Activated CD4-positive, alpha-beta memory T cell treated with anti-CD3 and anti-CD28 coated beads, Interleukin-2, amount 10 ng/mL, durations not matched to agents 7 days and 5 days (primary cell): ENCODE measurements at places on chromosomes 6 and 20. TPM values are rescaled to one million over a fixed set of nuclear protein-coding genes. Genes with fewer than 3 reads are reported as not detected.
A peak's percentile ranks its signal among the peaks of the same experiment; 100 is the strongest.

- no peak overlapping the region for H3K27ac ChIP-seq
- H3K36me3 ChIP-seq = no peaks in the 10 kb centered on the region
- no peaks in the 10 kb centered on the region for H3K27me3 ChIP-seq
- no peak overlapping the region for H3K4me3 ChIP-seq
Measured at GRCh38 chr20:9202420-9203080, 133.7 kb downstream of the PLCB4 start.

DNA sequence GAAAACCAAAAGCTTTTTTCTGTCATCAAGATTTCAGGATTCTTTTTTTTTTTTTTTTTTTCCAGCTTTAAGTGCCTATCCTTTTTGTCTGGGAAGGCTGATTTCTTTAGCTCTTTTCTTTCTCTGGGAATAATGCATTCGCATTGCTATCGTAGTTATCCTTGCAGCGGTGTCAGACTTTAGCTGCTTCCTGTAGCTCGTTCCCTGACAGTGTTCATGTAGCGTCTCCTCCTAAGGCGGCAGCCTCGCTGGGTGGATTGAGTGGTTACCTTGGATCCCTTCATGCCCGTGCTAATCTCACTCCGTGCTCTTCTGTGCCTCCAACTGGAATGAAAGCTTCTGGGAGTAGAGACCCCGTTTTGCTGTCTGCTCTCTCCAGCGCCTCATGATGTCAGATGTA, 43.1 kb downstream of the UST start:
- no peaks in the 10 kb centered on the region for H3K4me1 ChIP-seq
- H3K27me3 ChIP-seq = peaks cover 2% of the 10 kb centered on the region
- DNase-seq = no peak
- no peaks in the 10 kb centered on the region for H3K36me3 ChIP-seq

The ALDH8A1 gene
- total RNA-seq = 0.85 TPM

DNA sequence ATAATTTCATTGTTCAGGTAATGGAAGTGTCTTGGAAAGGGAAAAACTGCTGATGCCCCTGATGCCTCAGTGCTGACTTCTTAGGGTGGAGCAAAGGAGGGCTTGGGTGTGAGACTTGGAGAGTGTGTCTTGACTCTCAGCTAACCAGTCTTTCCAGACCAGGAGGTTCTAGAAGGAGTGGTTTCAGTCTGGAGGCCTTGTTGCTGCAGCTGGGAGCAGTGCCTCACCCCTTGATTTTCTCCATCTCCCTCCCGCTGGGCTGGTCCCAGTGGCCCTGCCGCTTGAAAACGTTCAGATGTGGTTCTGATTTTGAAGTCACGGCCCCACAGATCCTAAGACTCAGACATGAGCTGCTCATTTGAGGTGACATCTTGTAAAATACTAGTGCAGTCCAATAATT, 5.4 kb downstream of the DSP start:
- peaks cover 50% of the 10 kb centered on the region for H3K27me3 ChIP-seq
- H3K4me1 ChIP-seq = no peaks in the 10 kb centered on the region
- H3K36me3 ChIP-seq = no peaks in the 10 kb centered on the region
- H3K27ac ChIP-seq = no peak overlapping the region

DNA sequence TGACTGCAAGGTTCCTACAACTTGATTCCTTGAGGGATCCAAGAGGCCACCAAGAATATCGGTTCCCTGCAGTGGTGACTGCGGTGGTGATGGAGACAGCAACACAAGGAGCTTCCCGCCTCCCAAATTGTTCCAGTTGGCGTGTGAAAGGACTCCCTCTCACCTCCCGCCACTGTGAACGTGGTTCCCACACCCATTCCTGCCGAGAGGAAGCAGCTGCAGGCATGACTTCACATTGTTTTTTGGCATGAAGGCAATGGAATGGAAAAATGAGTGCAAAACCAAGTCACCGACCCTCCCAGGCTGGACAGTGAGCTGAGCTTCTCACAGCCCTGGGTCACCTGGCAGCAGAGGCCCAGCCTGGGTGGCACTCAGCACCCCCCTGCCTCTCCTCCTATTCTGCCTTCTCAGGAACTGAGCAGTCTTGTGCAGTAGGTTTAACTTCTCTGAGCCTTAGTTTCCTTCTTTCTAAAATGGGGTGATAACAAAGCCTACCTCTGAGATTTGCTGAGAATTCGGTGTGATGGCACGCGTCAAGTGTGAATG, 75.0 kb downstream of the CNKSR3 start:
- no peak for DNase-seq
- no peak overlapping the region for H3K4me3 ChIP-seq
- no peaks in the 10 kb centered on the region for H3K36me3 ChIP-seq
- peaks cover 2% of the 10 kb centered on the region for H3K27me3 ChIP-seq
- H3K27ac ChIP-seq = no peak overlapping the region

DNA sequence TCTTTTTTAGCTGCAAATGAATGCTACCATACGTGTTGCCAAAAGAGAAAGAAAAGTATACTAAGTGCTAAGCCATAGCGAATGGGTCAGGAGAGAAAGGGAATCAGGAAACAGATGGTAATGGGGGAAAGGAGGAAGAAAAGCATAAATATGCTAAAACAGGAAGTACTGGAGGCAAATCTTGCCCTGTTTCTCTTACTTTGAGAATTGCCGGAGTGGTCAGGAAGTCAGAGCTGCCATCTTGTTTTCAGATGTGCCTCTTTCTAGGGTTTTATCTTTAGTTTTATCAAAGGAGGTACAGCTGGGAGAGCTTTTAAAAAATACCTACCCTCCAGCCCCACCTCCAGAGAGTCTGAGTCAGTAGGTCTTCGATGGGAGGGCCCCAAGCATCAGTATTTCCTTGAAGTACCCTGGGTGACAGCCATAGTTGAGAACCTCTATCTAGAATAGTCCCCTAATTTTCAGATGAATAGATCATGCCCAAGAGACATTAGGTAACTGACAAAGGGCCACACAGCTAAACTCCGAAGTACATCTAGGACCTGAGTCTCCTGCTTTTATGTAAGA, 193.3 kb downstream of the CLIC5 start:
- H3K4me1 ChIP-seq = peaks cover 31% of the 10 kb centered on the region
- no peak overlapping the region for H3K4me3 ChIP-seq
- no peaks in the 10 kb centered on the region for H3K27me3 ChIP-seq
- H3K27ac ChIP-seq = peak overlapping the region; percentile 50
- DNase-seq = no peak

The SOX18 gene
- 0.25 TPM for total RNA-seq

The TFAP2D gene
- not detected for total RNA-seq
